ENCODE measurements at places on chromosomes 7 and 10. TPM values are rescaled to one million over a fixed set of nuclear protein-coding genes. Genes with fewer than 3 reads are reported as not detected.

- peak; percentile 58 for DNase-seq
These were observed 40.7 kb upstream of the GJD4 start for GRCh38 chr10:35564341-35564968.

- DNase-seq: no peak
These were observed 400.3 kb upstream of the PRKCQ start for GRCh38 chr10:6980353-6980752.

DNA sequence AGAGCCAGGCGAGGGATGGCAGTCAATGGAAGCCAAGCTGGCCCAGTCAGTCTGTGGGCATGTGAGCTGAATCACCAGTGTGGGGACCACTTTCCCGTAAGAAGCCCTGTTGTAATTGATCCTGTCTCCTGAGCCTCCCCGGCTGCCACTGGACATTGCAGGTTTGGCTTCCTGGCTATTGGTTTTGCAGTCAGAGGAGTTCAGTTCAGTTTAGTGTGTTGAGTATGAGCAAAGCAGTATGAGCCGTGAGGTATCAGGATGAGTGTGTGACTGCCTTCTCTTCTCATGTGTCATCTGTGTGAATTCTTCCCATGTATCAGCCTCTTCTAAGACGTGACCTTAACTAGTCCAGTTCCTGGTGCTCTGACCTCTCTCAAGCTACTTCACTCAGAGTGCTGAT lies 227.4 kb downstream of the PRKG1 start:
- DNase-seq: no peak

DNA sequence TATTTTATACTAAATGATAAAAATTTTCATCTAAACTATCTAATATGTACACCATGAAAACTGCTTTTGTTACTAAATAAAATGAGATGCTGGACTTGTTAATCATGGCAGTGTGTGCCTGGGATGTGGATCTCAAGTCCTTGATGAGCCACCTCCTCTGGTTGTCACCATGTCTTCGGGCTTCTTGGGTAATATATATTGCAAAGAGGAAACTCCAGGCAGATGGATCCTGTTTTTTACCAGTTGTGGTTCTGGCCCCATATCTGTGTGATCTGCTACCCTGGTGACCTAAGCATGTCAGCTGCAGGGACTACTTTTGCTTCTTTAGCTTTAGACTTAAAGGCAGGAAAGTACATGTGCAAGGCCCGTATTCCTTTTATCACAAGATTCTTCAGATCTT lies 46.2 kb downstream of the TMEM60 start:
- peak; percentile 62 for DNase-seq

- no peak for DNase-seq
These were observed 94.1 kb upstream of the CREB5 start for GRCh38 chr7:28318101-28318762.

- DNase-seq: no peak
These were observed 274.6 kb downstream of the ELFN1 start for GRCh38 chr7:1944619-1945210.

GRCh38 chr10:132492323-132493025 lies 45.1 kb upstream of the INPP5A start:
- no peak for DNase-seq

GRCh38 chr10:69819716-69820506 lies 18.2 kb downstream of the COL13A1 start:
- DNase-seq: peak; percentile 61

DNA sequence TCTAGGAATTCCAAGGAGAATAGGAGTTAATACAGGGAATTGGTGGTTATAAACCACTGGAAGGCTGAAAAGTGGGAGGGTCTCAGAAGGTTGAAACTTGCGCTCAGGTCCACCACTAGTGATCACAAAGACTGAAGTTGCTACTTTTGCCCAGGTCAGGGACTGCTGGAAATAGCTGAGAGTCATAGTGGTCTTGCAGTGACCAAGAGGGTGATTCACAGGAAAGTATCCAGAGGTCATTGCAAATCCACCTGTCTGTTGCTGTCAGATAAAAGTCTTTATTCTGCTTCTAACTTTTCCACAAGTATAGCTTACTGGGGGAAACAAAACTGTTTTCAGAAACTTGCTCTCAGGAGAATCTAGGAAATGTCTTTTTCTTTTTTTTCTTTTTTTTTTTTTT lies 211.5 kb upstream of the PRSS1 start:
- DNase-seq: peak; percentile 19

- DNase-seq: no peak
These were observed 34.5 kb upstream of the AQP1 start for GRCh38 chr7:30877015-30877769.

DNA sequence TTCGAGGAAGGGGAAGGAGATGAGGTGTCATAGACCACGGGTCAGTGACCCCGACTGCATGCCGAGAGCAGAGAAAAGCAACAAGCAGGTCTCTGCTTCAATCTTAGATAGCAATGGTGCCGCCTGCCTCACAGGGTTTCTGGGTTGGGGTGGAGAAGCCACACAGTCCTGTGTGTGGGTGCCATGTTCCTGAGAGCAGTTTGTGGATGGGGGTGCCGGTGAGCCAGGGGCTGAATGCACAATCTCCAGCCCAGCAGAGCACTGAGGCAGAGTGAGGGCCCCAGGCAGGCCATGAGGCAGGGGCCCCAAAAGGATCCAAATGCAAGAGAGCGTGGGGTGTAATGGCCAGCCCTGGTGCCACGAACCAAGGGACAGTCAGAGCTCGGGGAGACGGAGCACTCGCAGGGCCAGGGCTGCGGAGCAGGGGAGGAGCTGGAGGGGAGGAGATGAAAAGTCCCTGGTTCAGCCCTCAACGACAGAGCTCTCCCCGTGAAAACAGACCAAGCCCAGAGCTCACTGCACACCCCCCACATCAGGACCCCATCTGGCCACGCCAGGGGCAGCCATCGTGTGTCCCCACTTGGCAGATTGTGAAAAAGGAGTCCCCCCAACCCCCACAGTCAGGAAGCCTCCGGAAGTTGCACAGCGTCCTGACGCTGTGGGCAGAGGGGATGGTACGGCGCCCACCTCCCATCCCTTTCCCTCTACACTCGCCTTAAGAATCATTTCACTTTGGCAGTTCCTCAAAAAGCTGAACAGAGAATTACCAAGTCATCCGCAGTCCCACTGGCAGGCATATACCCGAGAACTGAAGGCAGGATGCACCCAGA lies 19.9 kb downstream of the WDR86 start:
- DNase-seq: no peak

GRCh38 chr10:34181553-34182300 lies 633.4 kb downstream of the PARD3 start:
- DNase-seq: peak; percentile 47

DNA sequence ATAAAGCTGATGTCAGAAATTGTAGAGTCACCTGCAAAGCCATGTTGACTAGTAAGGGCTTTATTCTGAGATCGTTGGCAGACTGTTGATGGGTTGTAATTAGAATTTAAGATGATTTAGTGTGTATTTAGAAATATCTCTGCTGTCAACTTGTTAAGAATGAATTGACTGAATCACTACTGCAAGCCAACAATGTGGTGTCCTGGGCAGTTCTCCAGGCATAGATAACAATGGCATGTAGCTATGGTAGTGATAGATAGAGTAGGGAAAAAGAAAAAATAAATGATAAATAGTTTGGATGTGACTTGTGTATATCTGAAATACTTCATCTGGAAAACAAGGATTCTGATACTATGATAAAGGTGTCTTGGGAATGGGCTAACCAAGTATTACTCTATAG lies 640.2 kb downstream of the ARL4A start:
- DNase-seq: no peak

GRCh38 chr10:30207485-30208052 lies 141.5 kb downstream of the MTPAP start:
- peak; percentile 29 for DNase-seq

- no peak for DNase-seq
These were observed 253.5 kb downstream of the ABCA13 start for GRCh38 chr7:48424731-48425130.

DNA sequence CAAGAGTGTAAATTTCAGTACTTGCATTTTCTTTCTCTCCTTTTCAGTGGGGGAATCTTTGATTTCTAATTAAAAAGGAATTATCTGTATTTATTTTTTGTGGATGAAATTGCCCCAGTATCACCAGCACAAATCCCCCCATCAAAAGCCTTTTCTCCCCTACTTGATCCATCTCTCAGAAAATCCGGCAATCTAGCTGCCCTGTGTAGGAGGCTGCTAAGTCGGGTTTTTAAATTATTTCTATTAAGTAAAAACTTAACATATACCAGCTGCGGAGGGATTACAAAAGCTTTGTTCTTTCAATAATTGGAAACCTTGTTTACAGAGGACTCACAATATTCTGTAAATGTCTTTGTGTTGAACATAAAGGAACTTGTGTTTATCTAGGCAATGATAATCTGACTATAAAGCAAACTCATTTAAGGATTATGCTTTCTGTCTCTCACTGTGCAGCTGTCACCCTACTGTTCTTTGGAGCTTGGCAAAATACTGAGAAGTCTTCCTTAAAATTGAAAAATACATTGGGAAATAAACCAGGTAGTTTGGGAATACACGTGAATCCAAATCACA lies 177.4 kb upstream of the PRR15 start:
- DNase-seq: no peak

GRCh38 chr7:131124867-131125266 lies 202.8 kb upstream of the MKLN1 start:
- no peak for DNase-seq

DNA sequence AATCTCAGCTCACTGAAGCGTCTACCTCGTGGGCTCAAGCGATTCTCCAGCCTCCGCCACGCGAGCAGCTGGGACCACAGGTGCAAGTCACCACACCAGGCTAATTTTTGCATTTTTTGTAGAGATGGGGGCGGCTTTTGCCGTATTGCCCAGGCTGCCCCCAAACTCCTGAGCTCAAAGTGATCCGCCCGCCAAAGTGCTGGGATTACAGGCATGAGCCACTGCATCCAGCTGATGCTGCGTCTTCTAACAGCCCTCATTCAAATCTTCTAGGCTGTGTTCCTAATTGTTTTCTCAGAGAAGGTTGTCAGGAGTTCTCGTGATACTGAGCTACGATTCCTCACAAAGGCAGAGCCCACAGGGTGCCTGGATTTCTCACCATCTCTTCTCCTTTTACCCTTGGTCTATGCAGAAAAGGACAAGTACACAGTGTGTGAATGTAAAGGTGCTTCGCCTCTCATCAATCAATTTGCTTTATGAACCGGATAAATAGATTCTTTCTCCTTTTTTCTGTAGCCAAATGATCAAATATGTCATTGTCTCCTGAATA lies 247.3 kb upstream of the PTN start:
- DNase-seq: no peak

GRCh38 chr7:124130-124949 lies 68.0 kb upstream of the FAM20C start:
- no peak for DNase-seq

GRCh38 chr7:139490130-139490529 lies 6.7 kb upstream of the KLRG2 start:
- no peak for DNase-seq

DNA sequence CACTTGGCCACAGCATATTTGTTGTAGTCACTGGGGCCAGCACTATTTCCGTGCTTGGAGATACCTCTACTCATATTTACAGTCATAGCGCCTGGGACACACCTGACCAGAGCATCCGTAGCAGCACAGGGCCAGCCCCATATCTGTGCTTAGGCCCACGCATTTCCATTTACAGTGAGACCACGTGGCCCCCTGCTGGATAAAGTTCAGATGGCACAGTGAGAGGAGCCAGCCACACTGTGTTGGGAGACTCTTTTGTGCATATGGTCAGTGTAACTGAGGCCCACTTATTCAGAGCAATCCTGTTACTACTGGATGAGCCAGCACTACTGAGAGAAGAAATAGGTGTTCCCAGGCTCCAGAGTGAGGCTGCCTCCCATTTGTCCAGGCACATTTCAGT lies 455.3 kb downstream of the REEP3 start:
- peak; percentile 66 for DNase-seq

GRCh38 chr10:7233259-7233991 lies 177.4 kb downstream of the SFMBT2 start:
- no peak for DNase-seq

DNA sequence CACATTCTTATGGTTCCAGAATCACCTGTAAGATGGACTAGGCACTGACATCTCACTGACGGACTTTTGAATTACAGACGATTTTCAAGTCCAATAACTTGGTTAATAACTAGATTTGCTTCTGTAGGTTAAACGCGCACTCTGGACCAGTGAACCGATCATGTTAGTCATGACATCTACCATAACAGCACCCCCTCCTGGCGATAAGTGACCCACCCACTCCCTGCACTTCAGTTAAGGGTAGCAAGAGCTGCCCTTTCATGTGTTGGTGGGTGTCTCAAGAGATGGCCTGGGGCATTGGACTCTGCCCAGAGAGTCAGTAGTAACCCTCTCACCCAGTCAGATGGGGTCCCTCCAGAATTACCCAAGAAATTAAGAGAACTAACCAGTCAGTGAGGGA lies 12.9 kb downstream of the GRM8 start:
- no peak for DNase-seq

DNA sequence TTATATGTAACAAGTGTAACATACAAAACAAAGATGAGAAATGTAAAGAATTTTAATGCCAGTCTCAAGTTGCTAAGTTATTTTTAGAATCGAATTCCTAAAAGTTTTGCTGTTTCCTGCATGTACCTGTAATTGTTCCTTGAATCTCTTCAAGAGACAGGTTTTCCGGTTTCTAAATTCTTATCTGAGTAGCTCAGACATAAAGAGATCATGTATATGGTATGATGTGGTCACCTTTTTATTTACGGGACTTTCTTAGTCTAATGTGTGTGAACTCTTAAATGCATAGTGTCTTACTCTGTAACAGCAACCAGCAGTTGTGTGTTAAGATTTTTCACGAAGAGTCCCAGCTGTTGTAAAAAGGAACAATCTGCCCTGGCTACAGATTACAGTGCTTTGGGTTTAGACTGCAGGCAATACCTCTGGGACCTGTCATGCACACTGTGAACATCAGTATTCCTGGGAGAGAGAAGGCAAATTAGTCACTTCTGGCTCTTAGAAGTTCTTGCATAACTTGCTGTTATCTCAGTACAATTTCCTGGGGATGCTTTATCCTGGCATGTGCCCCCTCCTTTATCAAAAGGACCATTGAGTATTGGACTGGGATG lies 263.4 kb downstream of the BICC1 start:
- DNase-seq: no peak

DNA sequence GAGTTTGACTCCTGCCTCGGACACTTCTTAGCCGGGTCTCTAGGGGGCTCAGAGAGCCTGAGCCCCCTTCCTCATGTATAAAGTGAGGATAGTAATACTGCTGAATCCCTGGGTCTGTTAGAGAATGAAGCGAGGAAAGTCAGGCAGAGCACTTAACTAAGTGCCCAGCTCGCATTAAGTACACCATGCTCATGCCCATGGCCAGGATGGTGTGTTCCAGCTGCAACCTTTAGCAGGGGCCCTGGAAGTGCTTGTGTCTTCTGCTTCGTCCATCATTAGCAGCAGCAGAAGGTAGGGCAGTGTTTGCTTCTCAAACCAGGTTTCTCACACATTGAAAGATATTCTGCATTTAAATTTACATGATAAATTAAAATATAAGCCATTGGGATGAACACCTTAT lies 27.3 kb upstream of the WDFY4 start:
- no peak for DNase-seq

The BTBD16 gene
- not detected for total RNA-seq

The NUP42 gene
- total RNA-seq: 26.2 TPM

The PHKG1 gene
- 0.34 TPM for total RNA-seq

The HMX3 gene
- total RNA-seq: not detected

The POLR2J gene
- total RNA-seq: 19.9 TPM

The ZNF488 gene
- under 0.01 TPM for total RNA-seq

The CTBP2 gene
- total RNA-seq: 148 TPM

The NOS3 gene
- total RNA-seq: 33.4 TPM

The TEX47 gene
- not detected for total RNA-seq

The HSPA12A gene
- total RNA-seq: 0.68 TPM

Measured in dermis blood vessel endothelial cell (primary cell).